SW480 (cell line): ENCODE measurements at places on chromosomes 3 and 15.

DNA sequence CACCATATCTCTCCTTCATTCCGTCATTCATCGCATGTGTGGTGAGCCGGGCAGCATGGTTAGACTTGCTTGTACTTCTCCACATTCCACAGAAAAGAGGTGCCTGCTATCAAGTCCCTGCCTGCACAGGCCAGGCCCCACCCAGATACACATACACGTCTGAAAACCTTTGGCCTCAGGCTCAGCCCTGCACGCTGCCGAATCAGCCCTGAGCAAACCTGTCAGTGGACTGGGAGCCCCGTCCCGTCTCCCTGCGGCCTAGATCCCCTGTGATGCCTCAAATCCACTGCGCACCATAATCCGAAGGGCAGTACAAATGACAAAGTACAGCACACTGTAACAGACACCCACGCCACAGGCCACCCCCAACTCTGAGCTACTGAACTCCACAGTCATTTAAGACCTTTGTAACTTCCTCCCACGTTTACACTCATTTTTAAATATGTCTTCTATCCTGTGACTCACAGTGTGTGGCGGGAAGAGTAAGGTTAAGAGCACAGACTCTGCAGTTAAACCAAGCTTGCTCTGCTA lies 67.1 kb downstream of the MB21D2 start:
- peak; percentile 74 for DNase-seq

GRCh38 chr15:87215100-87215499 lies 1041.4 kb downstream of the NTRK3 start:
- DNase-seq = no peak

- peak; percentile 55 for DNase-seq
Measured at GRCh38 chr3:50630877-50631276, 13.9 kb downstream of the MAPKAPK3 start.

DNA sequence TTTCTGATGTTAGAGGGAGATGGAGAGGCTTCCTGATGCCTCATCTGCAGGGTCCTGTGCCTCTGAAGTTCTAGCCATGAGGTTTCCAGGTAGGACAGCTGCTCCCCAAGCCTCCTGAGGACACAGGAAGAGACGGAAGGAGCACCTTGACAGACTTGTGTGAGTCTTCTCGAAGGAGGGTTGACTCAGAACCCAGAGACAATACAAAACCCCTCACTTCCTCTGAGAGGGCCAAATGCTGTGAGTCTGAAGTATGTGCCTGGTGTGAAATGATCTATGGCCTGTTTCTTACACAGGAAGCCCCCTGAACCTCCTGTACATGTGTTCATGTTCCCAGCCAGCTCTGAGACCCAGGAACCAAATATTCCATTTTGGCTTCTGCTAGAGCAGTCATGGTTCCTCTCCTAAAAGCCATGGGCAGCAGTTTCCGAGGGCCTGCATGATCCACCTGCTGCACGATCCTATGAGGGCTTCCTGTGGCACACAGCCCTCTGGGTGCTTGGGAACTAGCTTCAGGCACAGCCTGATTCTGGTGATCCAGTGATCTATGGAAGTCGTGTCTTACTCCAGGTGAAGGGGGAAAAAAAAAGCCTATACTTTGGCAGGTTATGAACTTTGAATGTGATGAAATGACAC lies 62.2 kb downstream of the AAGAB start:
- DNase-seq = no peak
